Activated CD8-positive, alpha-beta T cell treated with anti-CD3 and anti-CD28 coated beads, Interleukin-2, amount 10 ng/mL, durations not matched to agents 7 days and 5 days (primary cell): ENCODE measurements at places on chromosomes 16 and 17. TPM values are rescaled to one million over a fixed set of nuclear protein-coding genes. Genes with fewer than 3 reads are reported as not detected.

TRIM72 gene
- total RNA-seq: not detected

MYH1 gene
- not detected for total RNA-seq

GP1BA gene
- total RNA-seq: not detected

IL21R gene
- total RNA-seq: 23.5 TPM

NECAB2 gene
- not detected for total RNA-seq

CHST5 gene
- not detected for total RNA-seq

SLC6A2 gene
- not detected for total RNA-seq

ATP2A1 gene
- total RNA-seq: 2.1 TPM

DNA sequence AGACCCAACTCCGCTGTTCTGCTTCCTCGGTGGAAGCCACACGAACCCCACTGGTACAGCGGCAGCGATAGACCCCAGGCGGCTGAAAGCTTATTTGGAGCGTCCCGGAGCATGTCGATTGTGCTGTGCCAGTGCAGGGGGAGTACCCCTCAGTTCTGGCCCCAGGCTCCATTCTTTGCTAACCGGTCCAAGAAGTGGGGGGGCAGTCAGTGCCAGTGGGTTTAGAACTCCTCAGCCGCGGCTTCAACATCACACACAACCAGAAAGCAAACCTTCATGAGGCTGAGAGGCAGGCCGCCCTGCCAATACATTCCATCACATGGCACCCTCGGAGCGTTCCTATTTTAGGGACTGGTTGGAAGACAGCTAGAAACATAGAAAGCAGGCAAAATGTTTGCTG lies 1.7 kb upstream of the MNT start:
- DNase-seq: no peak

- no peak for DNase-seq
Observed at GRCh38 chr16:2514333-2515179, 804 bp downstream of the ATP6V0C start.

- no peak for DNase-seq
Observed at GRCh38 chr17:36791942-36792475, 145.3 kb upstream of the LHX1 start.

DNA sequence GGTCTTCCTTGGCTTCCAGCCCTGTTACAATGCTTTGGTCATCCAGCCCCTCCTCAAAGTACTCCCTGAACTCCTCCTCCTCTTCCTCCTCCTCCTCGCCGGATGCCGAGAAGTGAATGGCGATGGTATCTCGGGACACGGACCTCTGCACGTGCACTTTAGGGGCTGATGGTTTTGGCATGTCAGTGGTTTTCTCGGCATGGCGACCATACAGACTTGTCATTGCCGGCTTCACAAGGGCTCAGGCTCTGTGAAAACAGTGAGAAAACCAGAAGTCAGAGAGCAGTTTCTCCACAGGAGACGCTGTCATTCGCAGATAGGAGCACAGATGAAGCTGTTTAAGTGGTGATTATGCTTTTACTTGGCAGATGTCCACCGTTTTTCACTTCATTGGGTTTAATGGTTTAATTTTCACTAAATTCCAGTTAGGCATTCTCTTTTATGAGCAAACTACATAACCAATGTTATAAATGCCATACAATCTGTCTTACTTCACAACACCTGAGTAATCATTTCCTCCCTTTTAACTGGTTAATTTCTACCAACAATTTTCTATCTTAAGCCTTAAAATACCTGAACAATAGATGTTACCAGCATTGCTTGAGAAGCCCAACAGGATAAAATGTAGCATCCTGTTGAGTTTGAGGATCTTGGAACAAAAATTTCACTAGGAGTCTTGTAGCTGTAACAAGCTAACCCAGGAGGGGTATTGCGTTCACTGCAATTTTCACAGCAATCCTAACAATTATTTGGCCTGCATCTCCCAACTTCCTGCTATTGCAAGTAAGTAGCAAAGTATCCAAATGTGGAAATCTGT lies 48.9 kb downstream of the TEX2 start:
- DNase-seq: no peak

- DNase-seq: no peak
Observed at GRCh38 chr17:74825952-74826719, 33.5 kb downstream of the GRIN2C start.

- DNase-seq: no peak
Observed at GRCh38 chr16:87834668-87835473, 34.4 kb downstream of the SLC7A5 start.

GRCh38 chr16:82062645-82063058 lies 27.6 kb downstream of the HSD17B2 start:
- DNase-seq: no peak

DNA sequence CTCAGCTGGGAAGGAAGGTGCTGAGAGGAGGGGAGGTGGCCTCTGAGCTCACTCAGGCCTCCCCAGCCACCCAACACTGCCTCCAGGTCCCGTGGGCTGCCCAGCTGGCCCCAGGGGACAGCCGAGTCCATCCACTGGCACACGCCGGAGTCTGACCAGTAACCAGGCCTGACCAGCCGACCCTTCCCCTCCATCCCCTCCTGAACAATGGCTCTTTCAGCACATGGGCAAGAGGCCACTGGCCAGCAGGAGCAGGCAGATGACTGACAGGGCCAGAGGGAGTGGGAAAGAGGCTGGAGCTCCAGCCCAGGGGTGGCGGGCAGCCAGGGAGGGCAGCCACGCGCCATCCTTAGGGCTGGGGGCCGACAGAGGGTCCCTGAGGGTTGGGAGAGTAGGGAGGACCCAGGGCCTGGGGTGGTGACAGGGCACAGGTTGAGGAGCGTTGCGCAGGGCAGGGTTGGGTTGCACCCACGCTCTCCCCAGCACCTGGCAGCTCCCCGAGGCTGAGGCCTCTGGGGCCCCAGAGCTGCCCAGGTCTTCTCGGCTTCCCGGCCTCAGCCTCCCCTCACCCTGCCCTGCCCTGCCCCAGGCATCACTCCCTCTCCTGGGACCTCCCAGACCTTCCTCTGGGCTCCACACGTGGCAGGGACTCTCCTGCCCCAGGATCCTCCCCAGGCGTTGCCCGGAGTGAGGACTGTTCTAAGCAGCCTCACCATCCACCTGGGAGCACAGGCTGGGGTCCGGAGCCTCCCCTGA lies 20.2 kb upstream of the SLC38A10 start:
- DNase-seq: no peak

- peak; percentile 30 for DNase-seq
Observed at GRCh38 chr16:83835586-83836566, 28.1 kb downstream of the HSBP1 start.

- DNase-seq: peak; percentile 57
Observed at GRCh38 chr17:3788200-3788599, 12.8 kb downstream of the ITGAE start.

DNA sequence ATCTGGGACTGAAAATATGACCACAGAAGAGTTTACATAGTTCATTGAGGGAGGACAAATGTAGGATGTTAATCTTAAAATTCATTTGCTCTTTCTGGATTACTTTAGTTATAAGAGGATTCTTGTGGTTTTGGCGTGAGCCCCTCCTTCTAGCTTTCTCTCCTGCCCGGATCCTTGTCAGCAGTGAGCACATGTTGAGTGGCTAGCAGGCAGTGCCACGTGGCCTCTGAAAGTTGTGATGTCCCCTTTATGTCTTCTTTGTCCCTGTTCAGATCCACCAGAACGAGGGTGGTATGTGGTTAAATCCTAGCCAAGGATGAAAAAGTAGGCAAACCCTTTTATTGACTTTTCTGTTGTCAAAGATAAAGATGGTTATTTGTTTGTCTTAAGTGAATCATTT lies 83.8 kb downstream of the GNAO1 start:
- no peak for DNase-seq

GRCh38 chr17:41538565-41538991 lies 10.5 kb upstream of the KRT19 start:
- DNase-seq: no peak

- DNase-seq: no peak
Observed at GRCh38 chr16:79914961-79915720, 314.6 kb upstream of the MAF start.

DNA sequence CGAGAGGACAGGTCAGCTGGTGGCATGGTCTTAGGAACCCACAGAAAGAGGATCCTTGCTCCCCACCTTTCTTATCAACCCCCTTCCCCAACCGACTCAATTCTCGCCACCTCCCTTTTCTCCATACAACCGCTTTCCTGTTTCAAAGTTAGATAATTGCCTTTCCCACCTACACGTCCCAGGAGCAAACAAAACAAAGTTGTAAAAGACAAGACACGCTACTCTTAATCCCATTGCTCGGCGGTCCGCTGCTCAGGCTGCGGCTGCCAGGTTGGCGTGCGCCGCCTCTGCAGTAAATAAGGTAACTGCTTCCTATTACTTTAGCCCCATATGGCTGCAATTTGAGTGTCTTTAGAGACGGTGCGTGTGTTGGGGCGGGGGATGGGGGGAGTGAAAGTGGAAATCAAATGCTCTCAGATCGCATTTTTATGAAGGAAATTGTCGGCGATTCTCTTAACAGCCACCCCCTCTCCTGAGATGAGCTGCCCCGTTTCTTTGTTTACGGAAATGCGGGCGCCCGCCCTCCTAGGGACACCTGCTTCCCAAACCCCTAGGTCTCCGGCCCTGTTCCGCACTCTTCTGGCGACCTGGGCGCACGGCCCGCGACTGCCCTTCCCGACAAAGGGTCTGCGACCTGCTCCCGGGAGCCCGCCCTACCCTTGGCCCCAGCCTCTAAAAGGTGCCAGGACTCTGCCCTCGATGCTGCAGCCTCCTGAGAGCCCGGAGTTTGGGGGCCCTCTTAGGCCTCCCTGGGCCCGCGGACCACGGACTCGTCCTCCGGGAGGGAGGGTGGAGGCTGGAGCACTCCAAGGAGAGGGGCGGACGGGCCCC lies 3.7 kb upstream of the CBX8 start:
- DNase-seq: peak; percentile 63

- DNase-seq: no peak
Observed at GRCh38 chr16:29802416-29802935, 3.9 kb upstream of the MAZ start.
